ENCODE measurements at places on chromosomes 7 and 10. TPM values are rescaled to one million over a fixed set of nuclear protein-coding genes. Genes with fewer than 3 reads are reported as not detected.

DNA sequence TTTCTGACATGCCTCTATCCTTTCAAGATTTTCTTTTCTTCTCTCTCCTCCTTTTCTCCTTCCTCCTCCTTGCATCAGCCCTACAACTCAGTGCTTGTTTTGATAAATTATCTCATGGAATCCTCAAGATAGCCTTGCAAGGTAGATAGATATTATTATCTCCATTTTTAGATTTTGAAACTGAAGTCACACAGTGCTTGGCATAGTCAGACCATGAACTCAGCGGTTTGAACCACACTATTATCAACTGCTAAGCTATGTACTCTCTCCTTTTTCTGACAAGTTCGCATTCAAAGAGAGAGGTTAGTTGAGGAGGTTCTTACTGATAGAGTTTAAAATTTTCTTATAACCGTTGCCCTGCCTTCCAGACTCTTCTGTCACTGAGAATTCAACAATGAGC lies 79.1 kb downstream of the SUGCT start:
- no peak for DNase-seq

The UFSP1 gene
- total RNA-seq, result 1.4 TPM

- no peak for DNase-seq
These were observed 7.3 kb downstream of the PITX3 start for GRCh38 chr10:102233997-102234396.

DNA sequence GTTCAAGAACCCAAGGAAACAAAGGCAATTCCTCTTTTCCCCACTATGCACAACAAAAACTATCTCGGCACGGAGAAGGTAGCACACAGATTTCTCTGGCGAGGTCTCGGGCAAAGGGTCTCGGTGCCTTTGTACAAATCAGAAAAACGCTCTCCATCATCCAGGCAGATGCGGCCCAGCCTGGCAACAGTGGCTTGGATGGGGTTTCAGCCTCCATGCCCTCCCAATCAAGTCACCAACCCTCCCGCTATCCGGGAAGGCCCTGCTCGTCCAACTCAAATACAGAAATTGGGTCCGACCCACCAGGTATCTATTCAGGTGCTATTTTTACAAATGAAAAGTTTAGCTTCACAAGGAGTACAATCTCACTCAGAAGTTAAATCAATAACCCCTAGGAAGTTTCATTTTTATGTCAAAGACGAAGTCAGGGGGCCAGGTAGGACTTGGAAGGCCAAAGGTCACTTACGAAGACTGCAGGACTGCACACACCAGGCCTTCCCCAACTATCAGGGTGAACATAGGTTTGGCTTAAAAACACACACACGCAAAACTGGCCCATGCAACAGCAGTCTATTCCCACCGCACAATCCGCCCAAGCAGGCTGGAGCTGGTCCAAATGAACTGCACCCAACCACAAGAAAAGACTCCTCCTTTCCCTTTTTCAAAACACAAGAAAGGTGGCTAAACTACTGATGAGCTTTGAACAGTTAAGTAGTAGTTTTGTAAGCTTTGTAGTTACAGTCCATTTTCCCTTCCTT lies 43.0 kb downstream of the GNA12 start:
- no peak for DNase-seq

DNA sequence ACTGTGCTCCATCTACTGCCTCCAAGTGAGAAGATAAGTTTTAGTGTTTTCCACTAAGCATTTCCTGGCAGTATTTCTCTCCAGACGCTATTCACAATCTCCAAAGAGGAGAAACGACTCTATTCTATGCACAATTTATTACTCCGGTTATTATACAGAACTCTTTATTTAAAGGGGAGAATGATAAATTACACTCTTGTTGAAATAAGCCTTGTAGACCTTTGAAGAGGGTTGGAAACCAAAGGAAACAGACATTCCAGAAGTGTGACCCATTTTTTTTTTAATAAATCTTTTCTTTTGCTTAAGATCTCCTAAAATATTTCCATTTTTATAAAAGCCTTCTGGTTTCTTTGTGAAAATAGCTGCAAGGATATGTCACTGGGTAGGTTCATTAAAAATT lies 76.1 kb upstream of the HDAC9 start:
- DNase-seq, result no peak

DNA sequence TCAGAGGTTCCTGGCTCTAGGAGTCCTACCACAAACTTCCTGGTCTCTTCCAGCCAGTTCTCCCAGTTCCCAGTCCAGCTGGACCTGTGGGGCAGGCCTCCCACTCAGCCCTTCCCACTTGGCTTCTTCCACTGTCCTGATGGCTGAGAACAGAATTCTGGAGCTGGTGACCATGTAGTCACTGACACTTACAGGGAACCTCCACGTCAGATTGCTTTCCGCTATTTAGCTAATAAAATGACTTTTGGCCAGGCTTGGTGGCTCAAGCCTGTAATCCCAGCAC lies 63.5 kb upstream of the ZRANB1 start:
- DNase-seq, result no peak

DNA sequence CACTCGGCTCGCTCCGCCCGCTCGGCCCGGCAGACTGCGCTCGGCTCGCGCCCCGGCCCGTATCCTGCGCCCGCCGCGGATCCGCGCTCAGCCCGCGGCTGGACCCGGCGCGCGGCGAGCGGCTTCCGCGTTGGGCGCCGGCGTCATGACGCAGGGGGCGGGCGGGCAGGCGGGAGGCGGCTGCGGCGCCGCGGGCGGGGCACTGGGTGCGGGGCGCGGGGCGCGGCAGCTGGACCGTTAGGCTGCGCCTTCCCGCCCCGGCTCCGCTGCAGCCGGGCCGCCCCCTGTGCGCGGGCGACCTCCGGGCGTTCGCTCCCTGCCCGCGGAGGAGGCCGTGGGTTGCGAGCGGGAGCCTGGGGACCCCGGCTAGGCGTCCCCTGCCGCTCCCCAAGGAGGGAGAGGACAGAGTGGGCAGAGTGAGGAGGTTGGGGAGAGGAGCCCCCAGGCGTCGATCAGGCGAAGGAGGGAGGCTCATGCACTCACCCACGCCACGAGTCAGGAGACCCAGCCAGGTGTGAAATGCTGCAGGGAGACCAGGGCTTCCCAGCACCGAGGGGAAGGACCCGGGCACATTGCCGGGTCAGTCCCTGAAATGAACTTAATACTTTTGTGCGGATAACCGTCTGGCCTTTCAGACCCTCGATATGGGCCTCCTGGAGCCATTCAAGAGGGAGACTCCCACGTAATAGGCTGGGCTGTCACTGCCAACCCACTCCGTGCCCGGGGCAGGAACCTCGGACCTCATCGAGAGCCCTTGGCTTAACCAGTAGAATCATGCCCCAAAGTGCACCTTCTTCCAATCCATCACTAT lies at the start of gene PIP4K2A:
PIP4K2A (minus strand) TSS at position 100 of the 811 bp plus-strand sequence. CDS start 252 bp downstream, outside the sequence.
- DNase-seq, result no peak

DNA sequence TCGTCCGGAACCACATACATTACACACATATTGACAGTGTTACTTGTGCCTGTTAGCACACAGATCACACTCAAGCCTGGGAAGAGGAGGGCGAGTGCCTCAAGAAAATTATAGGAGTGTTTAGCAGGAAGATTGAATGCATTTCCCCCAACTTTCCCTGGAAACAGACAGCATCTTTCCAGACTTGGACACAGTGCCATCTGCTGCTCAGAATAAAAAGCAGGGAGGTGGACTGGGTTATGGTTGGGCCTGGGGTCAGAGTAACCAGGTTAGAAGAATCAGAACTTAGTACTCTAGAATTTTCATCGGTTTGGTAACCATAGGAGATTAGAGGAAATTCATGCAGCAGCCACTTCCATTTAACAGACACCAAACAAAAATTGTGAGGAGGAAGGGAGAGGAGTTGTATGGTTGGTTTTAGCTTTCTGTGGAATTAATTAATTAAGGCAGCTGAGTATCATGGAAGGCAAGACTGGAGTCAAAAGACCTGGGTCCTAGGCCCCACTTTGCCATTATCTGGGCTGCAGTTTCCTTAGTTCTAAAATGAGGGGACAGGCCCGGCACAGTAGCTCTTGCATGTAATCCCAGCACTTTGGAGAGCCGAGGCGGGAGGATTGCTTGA lies 43.4 kb upstream of the OPTN start:
- peak; percentile 42 for DNase-seq

DNA sequence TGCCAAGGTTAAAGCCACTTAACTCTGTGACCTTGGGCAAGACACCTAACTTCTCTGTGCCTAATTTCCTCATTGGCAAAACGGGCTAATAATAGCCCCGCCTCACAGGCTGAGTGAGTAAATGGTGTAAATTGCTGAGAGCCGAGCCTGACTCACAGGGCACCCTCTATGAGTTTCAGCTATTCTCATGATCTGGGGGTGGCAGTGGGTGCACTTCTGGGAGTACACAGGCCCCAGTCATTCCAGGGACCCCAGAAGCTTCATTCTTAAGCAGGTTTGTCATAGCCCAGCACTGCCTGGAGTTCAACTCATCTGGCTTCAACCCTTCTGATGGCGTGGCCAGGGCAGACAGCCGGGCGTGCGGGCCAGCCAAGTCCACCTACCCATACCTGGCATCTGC lies 137.2 kb downstream of the GRID1 start:
- DNase-seq, result no peak

The WASL gene
- 14.5 TPM for total RNA-seq

GRCh38 chr7:70446448-70447143 lies 685.3 kb upstream of the GALNT17 start:
- DNase-seq, result no peak

DNA sequence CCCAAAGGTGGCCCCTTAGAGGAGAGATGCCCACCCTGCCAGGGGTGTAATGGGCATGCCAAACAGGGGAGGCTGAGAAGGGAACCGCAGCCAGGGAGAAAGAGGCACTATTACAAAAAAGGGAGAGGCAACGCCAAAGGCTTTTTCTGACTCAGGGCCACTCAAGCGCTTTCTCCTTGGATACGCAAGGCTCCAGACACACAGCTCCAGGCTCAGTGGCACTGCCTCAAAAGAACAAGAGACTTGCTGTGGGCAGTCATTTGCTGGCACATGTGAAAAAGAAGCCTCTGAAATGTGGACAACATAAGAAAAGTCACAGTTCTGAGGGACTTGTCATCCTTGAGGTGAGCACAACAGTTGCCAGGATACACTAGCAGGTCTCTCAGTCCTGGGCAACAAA lies 128.4 kb downstream of the DGKI start:
- peak; percentile 79 for DNase-seq

- DNase-seq, result no peak
These were observed 65.7 kb upstream of the NOBOX start for GRCh38 chr7:144468990-144469732.

DNA sequence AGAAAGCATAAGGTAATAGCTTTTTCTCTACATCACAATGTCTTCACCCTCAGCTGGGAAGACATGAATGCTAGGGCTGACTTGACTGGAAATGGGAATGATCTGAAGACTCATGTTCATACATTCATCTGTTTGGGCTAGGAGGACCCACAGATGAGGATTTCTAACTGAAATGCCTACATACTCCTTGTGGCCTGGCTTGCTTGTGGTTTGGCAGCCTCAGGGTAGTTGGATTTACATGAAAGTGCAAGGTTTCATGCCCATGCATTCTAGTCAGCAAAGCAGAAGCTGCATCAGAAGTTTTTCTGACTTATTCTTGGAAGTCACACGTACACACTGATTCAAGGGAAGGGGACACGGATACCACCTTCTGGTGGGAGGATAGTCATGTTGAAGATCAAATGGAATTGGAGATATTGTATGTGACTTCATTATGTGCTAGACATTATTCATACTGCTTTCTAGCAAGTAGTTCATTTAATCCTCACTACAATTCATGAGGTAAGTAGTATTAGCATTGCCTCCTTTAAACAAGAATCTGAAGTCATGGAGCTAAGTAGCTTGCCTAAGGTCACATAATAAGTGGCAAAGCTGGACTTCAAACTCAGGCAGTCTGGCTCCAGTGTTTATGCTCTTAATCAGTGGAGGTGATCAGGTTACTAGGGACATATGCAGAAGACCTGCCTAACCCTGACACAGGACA lies 957.0 kb downstream of the LRMDA start:
- DNase-seq, result no peak

GRCh38 chr7:16812542-16813231 lies 7.9 kb upstream of the AGR2 start:
- no peak for DNase-seq

GRCh38 chr10:113764582-113764981 lies 13.1 kb downstream of the PLEKHS1 start:
- no peak for DNase-seq

The NEUROD6 gene
- total RNA-seq, result 10.4 TPM

The BMPER gene
- total RNA-seq, result 36.3 TPM

- DNase-seq, result no peak
These were observed 6.4 kb upstream of the ZNF862 start for GRCh38 chr7:149831741-149832219.

DNA sequence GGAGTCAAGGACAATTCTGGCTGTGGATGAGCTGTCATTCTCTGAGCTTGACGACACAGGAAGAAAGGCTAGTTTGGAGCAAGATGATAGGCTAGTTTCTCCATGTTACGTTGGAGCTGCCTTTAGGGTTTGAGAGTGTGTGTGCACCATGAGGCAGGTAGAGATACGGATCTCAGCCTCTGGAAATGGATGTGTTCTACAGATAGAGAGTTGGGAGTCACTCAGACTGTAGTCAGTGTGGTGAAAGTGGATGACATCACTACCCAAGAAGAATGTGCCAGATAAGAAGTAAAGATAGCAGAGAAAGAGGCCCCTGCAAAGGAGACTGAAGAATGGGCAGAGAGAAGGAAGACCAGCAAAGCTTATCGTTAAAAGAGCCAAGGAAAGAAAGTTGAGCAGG lies 42.4 kb downstream of the PNLIPRP3 start:
- DNase-seq, result no peak

DNA sequence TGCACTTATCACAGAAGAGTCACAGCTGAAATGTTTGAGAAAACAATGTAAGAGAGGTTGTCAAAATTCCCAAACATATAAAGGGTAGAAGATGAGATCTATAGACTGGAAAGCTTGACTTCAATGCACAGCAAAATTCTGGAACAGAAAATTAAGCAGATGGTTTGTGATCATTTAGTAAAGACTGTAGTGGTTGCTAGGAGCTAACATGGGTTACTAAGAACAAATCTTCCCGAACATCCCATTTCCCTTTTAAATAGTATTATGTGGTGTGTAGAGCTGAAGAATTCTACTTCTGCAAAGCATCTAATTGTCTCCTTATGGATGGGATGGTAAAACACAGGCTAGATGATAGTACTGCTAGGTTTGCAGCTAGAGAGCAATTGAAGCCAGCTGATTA lies 312.3 kb downstream of the CAMK1D start:
- no peak for DNase-seq

- no peak for DNase-seq
These were observed 5.1 kb downstream of the ERV3-1 start for GRCh38 chr7:65001291-65001814.

GRCh38 chr7:55723621-55723941 lies 139.0 kb downstream of the SEPTIN14 start:
- peak; percentile 28 for DNase-seq

The TEX47 gene
- total RNA-seq, result not detected

The OR9A2 gene
- total RNA-seq, result 0.28 TPM

The NEUROG3 gene
- not detected for total RNA-seq

DNA sequence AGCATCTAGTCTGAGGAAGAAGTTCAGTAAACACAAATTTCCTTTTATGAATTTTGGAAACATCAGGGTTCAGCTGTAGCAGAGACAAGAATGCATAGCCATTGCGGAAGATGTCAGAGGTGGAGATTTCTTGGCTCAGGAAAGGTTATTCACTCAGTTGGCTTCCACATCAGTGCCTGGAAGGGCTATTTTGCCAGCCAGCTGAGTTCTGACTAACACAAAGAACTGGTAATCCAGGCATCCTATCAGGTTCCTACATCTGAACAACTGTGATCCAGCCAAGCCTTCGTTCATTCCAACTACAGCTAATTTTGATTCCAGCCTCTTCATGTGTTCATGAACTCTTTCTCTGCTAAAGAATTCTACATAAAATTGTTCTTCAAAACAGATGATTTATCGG lies 965.6 kb downstream of the XPNPEP1 start:
- DNase-seq, result no peak

The TUBAL3 gene
- not detected for total RNA-seq

GRCh38 chr10:82821043-82821442 lies 946.0 kb downstream of the NRG3 start:
- no peak for DNase-seq
